ENCODE measurements at places on chromosomes 5 and 9.
A peak's percentile ranks its signal among the peaks of the same experiment; 100 is the strongest.

GRCh38 chr9:78325343-78325742 lies 28.4 kb downstream of the PSAT1 start:
- DNase-seq: peak; percentile 42

GRCh38 chr9:10366171-10366779 lies 246.5 kb downstream of the PTPRD start:
- DNase-seq: no peak

GRCh38 chr9:65410926-65411325 lies 125.9 kb upstream of the FOXD4L5 start:
- no peak for DNase-seq

DNA sequence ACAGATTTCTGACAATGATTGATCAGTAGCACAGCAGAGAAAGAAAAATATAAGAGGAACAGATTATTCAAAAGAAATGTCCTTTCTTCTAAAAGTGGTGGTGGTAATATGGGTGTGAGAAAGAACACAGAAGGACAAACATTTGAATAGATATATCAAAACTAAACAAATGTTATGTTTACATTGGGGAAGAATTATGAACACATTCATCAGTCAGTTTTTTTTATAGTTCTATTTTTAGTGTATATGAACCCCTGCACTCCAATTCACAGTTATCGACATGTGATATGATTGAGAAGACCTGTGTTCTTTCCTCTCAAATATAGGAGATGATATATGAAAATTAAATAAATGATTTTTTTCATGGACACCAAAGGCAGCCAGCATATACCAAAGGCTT lies 128.6 kb downstream of the NNT start:
- no peak for DNase-seq

DNA sequence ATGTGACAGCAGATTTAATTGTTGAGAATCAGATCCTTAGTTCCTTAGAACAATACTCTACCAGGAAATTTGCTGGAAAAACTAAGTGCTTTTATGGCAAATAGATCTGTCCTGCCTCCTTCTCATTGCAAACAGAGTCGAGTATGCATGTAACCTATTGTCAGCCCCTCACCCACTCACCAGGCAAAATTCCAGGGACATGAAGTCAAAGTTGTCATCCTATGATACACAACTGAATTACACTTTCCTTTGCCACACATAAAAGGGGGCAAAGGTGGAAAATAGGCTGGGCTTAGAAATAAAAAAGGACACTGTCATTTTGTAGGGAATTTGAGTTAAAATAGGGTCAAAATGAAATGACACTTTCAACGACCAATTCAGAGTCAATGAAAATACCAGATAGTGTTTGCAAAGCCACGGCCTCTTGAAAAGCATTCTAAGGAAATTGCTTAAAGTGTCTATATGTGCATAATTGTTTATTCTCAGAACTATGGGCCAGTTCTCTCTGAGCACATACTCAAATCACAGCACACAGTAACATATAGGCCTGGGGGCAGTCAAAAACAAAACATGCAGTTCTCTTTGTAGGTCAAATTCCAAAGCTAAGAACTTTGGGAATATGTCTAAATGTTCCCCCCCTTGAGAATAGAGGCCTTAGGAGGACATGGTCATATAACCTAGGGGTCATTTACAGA lies 452.8 kb downstream of the NFIB start:
- DNase-seq: no peak

DNA sequence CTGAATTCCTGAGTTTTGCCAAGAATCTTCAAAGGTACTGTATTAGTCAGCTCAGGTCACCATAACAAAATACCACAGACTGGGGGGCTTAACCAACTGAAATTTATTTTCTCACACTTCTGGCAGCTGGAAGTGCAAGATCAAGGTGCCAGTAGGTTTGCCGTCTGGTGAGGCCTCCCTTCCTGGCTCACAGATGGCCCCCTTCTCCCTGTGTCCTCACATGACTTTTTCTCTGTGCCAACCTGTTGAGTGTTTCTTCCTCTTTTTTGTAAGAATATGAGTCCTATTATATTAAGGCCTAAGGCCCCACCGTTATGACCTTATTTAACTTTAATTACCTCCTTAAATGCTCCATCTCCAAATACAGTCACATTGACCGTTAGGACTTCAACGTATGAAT lies 156.1 kb upstream of the KIF2A start:
- no peak for DNase-seq

DNA sequence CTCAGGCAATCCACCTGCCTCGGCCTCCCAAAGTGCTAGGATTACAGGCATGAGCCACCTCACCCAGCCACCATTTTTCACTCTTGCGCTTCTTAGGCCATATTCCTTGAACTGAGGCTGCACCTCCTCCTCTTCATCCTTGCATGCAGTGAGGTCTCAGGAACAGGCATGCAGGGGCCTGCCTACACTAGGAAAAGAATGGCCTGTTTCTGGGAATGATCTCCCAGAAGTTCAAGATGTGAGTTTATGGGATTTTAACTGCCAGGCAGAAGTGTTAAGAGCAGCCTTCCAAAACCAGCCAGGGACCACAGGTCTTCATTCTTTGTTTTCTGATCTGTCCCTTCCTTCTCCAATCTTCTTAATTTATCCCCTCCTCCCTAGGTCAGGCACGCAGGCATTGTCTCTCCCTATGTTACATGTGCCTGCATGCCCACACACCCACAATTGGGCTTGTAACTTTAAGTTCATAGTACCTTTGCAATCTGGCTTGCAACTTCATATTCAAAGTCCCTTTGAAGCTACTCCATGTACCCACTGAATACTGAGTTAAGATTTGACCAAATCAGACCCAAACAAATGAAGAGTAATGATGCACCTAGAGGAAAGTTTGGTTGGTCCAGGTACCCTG lies 10.5 kb upstream of the HSPA4 start:
- no peak for DNase-seq

- DNase-seq: no peak
These were observed 175.7 kb upstream of the SLC12A2 start for GRCh38 chr5:127907907-127908306.

DNA sequence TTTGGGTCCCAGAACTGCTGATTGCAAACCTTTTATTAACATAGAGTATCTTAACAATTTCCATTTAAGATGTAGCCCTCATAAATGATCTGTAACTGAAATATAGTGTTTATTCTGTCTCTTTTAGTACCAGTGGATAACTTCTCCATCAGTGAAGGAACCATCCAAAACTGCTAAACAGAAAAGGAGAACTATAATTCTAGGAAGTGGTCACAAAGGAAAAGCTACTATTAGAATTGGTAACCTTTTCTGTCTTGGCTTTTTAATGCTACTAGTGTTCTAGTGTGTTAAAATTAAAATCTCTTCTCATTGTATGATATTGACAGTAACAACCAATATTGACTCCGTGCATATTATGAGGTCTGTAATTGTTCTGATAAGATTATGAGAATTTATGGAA lies 12.8 kb downstream of the CEP78 start:
- DNase-seq: no peak

DNA sequence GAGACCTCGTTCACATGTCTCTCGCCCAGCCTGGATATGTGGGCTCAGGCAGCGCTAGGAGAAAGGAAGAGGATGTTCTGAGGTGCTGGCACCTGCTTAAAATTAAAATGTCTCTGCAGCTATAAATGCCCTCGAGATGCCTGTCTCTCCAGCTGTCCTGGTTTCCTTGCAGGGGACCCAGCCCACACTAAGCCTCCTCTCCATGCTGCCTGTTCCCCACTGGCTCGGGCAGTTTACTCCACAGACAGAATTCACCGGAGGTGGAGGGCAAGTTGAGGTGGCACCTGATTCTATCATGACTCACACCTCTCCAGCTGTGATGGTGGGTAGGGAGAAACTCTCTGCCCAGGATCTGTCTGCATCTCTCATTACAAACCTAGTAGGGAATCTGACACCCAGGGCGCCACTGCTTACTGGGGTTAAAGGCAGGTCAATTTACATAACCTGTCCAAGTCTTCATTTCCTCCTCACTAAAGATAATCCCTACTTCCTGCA lies 420.9 kb downstream of the SPOCK1 start:
- DNase-seq: no peak

- no peak for DNase-seq
These were observed 52.4 kb upstream of the PPARGC1B start for GRCh38 chr5:149677731-149678130.

- no peak for DNase-seq
These were observed 41.2 kb upstream of the VCAN start for GRCh38 chr5:83430130-83431010.

GRCh38 chr5:96509316-96509715 lies 76.3 kb upstream of the PCSK1 start:
- DNase-seq: no peak

DNA sequence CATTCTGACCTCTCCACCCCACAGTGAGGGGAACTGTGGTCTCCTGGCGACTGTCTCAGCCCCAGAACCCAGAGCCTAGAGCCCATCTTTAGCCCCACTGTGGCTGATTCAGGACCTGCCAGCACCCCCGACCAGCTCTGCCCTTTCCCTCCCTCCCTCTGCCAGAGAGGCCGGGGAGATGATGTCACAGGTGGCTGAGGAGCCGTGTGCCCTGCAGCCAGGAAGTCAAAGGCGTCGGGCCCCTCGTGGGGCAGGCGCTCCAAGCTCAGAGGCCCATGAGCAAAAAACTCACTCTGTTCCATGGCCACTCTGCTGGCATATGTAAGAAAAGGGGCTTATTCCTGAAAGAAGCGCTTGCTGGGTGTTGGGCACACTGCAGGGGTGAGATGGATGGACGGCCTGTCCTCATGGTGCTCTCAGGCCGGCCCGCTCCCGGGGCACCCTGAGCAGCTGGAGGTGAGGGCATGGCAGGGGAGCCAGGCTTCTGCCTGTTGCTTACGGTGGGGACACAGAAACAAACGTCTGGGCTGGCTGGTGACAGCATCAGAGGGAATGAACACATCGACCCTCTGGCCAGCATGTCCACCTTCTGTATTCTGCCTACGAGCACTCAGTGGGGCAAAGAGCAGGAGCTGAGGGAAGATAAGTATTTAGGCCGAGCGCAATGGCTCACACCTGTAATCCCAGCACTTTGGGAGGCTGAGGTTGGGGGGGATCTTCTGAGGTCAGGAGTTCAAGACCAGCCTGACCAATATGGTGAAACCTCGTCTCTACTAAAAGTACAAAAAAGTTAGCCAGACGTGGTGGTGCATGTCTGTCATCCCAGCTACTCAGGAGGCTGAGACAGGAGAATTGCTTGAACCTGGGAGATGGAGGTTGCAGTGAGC lies 41.1 kb downstream of the LAMC3 start:
- no peak for DNase-seq

- no peak for DNase-seq
These were observed 965 bp downstream of the PTGDS start for GRCh38 chr9:136978073-136978864.

GRCh38 chr5:126067404-126067803 lies 355.8 kb upstream of the GRAMD2B start:
- DNase-seq: no peak

- no peak for DNase-seq
These were observed 527.8 kb downstream of the KCTD16 start for GRCh38 chr5:144698484-144698883.

GRCh38 chr5:39080597-39081204 lies 6.5 kb upstream of the RICTOR start:
- DNase-seq: no peak

DNA sequence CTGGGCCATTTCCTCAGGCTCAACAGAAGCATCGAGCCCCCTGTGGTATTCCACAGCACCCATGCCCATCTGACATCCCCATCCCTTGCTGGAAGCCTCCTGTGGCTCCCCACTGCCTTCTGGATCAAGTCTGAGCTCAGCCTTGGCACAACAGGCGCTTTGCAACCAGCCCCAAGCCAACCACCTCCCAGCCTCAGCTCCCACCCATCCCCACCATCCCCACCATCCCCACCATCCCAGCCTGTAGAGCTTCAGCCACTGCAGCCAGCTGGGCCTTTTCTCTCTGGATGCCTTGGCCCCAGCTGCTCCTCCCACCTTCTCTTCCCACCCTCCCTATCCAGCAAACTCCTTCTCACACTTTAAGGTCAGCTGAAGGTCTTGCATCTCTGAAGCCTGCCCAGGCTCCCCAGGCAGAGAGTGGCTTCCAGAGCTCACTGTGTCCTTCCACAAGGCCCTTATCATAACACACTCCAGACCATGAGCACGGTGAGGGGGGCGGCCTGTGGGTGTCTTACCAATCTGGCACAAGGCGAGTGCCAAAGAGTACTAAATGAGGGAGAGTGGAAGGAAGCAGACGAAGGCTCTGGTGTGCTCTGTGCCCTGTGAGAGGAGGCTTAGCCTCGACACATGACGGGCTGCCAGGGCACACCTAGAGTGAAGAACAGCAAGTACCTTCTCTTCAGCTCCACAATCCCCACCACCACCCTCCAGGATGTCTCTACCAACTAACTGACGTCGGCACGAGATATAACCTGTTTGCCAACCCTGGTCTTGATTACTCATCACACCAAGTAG lies 6.5 kb downstream of the HIGD2A start:
- no peak for DNase-seq

DNA sequence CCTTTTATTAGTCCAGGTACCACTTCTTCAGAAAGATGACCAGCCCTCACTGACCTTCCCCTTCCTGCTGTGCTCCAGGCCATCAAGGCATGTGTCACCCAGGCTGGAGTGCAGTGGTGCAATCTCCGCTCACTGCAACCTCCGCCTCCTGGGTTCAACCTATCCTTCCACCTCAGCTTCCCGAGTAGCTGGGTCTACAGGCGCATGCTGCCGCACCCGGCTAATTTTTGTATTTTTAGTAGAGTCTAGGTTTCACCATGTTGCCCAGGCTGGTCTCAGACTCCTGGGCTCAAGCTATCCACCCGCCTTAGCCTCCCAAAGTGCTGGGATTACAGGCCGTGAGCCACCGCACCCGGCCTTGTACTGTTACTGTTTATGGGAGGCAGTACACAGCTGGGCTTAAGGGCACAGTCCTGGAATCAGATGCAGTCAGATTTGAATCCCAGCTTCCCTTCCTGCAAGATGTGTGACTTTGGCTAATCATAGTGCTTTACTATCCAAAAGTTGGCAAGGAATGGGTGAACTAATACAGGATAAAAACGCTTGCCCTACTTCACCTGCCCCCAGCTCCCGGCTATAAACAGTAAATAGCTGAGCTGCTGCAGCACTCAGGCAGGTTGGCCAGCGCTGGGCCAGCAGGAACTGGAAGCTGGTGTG lies 483 bp upstream of the EIF4EBP3 start:
- no peak for DNase-seq

DNA sequence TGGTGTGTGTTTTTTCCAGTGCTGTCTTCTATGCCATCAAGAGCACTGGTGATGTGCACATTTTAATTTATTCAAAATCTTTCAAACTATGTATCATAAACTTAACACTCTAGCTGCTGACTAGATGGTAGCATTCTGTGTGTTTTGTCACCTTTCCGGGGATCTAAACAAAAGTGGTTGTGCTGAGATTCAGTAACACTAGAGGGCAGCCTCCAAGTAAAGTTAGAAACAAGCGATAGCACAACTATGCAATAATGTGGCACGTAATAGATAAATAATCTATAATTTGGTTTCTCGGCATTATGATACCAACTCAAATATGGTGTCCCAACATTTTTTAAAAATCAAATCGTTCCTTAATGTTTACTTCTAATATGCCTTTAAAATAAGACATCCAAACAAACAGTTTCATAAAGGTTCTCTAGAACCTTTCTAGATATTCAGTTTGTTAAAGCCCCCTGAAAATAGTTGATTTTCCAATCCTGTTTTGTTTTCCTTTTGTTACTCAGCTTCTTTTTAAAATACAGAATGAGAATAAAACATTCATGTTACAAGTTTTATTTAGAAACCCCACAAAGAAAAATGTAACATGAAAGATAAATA lies 16.9 kb downstream of the SEMA6A start:
- no peak for DNase-seq

GRCh38 chr9:127078336-127078735 lies 44.1 kb downstream of the ANGPTL2 start:
- DNase-seq: no peak
